ENCODE measurements at places on chromosomes 1 and 21.
A peak's percentile ranks its signal among the peaks of the same experiment; 100 is the strongest.

DNA sequence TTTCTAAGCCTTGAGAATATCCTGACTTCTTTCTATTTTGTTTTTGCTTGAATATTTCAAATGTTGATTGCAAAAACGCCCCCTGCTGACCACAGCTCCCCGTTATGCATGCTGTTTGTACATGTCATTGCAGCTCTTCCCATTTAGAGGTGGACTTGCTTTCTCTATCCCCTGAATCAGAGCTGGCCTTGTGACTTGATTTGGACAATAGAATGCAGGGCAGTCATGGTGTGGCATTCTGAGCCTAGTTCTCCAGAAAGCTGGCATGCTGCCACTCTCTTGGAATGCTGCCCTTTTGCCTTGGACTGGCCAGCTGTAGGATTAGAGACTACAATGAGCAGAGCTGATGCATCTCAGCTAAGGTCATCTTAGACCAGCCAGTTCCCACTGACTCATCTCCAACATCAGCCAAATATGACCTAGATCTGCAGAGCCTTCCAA lies 1561.5 kb downstream of the MRPL39 start:
- peak; percentile 17 for DNase-seq

GRCh38 chr1:17829579-17829978 lies 74.4 kb downstream of the ACTL8 start:
- no peak for DNase-seq

DNA sequence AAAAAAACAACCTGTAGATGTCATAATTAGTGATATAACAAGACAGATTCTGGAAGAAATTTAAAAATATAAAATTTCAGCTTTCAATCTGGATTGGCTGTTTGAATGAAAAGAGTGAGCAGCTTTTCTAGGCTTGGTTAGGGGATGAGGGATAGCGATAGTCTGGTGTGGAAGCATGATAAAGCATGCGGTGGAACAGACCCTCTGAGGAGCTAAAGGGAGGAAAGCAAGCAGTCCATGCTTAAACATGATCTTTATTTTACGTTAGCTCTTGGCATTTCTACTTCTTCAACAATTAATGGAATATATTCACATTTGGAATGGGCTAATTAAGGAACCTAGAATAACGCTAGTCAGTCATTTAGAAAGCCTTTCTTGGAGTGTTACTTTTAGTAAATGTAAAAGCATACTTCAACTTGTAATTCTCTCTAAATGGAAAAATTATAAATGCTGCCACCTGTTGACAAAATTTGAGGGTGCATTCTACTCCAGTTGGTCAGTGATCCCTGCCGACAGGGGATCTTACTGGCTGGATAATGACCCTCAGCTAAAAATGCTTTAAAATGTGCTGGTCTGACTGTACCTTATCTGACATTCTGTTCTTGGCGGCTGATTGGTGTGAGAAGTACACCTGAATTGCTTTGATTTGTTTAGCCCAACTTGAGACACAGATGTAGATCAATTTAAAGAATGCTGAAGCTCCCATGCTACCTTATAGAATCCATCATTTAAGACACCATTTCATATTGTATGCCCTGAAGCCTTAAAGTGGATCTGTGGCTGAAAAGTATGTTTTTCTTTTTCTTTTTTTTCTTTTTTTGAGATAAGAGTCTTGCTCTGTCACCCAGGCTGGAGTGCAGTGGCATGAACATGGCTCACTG lies 61.2 kb downstream of the AK4 start:
- peak; percentile 25 for DNase-seq

DNA sequence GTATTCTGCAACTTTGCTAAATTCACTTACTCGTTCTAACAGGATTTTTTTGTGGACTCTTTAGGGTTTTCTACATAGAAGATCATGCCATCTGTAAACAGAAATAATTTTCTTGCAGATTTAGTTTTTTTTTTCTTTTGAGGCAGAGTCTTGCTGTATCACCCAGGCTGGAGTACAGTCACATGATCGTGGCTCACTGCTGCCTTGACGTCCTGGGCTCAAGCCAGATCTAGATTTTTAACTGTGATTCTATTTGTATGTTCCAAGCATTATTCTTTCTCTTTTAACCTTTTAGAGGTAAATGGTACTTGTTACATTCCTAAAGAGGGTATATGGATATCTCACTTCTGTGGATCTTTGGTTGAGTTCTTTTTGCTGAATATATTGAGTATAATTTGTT lies 18.6 kb downstream of the FABP3 start:
- DNase-seq = no peak

DNA sequence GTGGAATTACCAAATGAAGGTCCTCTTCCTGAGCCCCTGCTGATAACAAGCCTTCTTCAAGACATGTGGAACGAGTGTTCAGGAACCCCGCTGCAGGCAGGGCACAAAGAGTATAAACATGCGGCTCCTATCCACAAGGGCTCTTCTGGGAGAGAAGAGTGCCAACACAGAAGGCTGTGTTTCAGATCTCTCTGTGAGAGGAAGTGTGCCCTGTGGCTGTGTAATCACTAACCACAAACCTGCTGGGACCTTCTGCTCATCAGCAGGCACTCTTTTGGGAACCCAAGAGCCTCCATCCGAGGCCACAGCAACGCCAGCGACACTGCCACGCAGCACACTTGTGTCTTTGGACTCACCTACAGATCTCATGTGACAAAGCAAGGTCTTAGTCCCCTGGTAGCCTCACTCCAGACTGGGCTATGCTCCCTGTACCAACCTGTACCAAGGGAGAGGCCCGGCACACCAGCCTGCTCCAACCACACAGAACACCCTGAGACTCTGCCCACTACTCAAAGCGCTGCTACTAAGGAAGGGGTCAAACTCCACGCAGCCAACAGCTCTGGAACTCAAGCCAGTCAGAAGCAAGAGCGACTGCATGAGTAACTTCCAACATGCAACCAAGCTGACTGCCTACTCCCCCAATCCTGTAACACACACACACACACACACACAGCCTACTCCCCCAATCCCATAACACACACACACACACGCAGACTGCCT lies 7.8 kb downstream of the PTTG1IP start:
- no peak for DNase-seq

DNA sequence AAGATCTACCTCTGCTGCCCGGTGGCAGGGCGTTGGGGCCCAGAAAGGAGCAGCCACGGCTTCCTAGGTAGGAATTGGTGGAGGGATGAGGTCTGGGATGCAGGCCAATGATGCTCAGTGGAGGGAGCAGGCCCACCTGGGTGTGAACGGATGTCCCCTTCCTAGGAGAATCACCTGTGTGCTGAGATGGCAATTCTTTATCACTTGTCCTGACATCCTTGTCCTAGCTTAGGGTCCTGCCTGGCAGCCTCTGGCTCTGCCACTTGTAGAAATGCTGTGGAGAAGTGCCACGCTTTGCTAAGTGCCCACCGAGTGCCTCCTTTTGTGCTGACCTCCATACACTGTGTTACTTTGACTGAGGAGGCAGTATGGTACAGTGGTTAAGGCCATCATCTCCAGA lies 12.8 kb downstream of the EDN2 start:
- DNase-seq = no peak

All from kidney capillary endothelial cell (primary cell).